ENCODE measurements at places on chromosomes 1 and 21.
A peak's percentile ranks its signal among the peaks of the same experiment; 100 is the strongest.

DNA sequence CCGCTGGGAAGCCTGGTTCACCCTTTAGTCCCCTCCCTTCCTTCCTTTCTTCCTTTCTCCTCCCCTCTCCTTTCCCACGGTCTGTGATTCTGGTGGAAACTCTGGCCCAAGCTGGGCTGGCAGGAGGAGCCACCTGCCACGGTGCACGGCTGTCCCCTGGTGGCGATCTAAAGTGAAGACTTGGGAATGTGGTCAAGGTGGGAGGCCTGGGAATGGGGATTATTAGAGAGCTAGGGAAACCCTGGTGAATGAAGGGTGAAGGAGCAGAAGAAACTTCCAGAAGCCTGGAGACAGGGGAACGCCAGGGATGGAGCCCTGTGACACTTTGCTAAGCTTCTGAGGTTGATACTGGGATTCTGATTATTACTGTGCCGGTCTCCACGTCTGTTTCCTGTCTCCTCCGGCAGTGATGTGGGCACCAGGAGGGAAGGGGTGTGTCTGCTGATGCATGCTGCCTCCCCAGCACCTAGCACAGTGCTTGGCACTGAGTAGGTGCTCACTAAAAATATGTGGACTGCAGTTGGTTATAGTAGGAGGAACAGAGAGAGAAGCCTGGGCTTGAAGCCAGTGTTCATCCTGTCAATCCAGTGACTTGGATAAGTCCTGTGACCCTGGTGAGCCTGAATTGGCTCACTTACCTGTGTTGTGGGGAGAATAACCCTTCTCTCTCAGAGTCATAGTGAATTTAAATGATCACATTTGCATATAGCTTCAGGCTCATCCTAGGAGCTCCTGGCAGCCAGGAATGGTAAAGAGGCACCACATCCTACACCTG, 71.2 kb upstream of the NBPF3 start:
- DNase-seq = peak; percentile 75

- no peak for DNase-seq
These were observed 5.2 kb upstream of the DMRTB1 start for GRCh38 chr1:53454019-53454418.

DNA sequence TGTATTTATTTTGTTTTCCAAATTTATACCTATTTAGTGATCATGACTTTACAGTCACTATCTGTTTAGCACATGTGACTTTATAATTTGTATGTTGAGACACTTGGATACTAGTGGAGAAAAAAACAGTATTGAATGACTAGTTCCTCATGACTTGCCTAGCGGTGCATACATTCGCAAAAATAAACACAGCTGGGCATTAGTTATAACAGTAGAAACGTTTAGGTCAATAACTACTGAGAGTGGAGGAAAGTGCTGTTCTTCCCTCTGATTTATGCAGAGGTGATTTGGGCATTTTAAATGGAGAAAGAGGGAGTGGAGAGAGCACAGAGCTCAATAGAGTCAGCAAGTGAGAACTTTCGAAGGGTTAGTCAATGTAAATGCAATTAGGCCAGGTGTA, 1679.0 kb upstream of the B3GALT2 start:
- DNase-seq = no peak

DNA sequence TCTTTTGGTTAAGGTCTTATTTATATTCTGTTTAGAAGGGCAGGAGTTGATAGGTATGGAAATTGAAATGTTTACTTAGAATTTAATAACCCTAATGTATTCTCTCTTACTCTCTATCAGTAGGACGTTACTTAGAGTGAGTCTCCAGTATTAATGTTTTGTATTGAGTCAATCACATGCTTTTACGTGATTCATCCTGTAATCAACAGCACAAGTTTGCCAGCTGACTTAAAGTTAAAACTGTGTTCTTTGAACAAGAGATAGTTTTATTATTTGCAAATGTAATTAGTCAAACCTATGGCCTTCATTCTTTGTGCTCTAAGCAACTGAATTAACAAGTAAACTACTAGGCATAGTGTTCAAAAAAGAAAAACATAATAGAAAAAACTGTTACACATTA, 57.3 kb downstream of the PKN2 start:
- peak; percentile 17 for DNase-seq

GRCh38 chr1:40861224-40862003, 749 bp downstream of the CITED4 start:
- DNase-seq = peak; percentile 31

DNA sequence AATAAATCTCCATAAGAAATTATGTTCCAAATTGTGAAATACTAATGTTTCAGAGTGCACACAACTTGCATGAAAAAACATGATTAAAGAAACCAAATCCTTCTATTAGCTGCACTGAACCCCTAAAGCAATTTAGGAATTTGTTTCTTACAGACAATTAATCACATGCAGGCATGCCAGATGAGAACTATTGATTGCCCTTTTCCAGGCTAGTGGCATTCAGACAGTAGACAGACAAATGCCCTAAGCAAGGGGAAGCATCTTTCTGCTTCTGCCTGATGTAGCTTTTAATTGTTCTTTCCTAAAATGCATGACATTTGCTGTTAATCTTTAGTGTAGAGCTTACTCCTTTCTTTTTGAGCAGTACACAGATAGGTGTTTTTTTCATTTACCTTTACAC, 229.5 kb downstream of the DPYD start:
- no peak for DNase-seq

- no peak for DNase-seq
These were observed 227.5 kb upstream of the LYPLAL1 start for GRCh38 chr1:218946147-218946546.

Data from fibroblast of upper back skin (primary cell).